Activated naive CD8-positive, alpha-beta T cell treated with anti-CD3 and anti-CD28 coated beads for 36 hours (primary cell): ENCODE measurements at places on chromosomes 6 and 20. TPM values are rescaled to one million over a fixed set of nuclear protein-coding genes. Genes with fewer than 3 reads are reported as not detected.

The F13A1 gene
- not detected for total RNA-seq

The OR2J3 gene
- not detected for total RNA-seq

The TRIM38 gene
- total RNA-seq: 8.1 TPM

The BTN1A1 gene
- 0.16 TPM for total RNA-seq

The PPP1R14C gene
- total RNA-seq: 0.44 TPM

The EEF1E1 gene
- 92.6 TPM for total RNA-seq

The MDC1 gene
- total RNA-seq: 63.2 TPM

DNA sequence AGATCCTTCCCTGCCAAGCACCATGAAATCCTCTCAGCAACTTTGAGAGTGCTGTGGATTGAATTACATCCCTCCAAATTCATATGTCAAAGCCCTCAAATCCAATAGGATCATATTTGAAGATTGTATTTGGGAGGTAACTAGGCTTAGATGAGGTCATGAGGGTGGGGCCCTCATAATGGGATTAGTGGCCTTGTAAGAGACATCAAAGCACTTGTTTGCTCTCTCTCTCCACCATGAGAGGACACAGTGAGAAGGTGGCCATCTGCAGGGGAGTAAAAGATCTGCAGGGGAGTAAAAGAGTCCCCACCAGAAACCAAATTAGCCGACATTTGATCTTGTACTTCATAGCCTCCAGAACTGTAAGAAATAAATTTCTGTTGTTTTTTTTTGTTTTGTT, 298.2 kb downstream of the SAMD5 start:
- DNase-seq: no peak

GRCh38 chr6:89828988-89829471, 650 bp upstream of the CASP8AP2 start:
- peak; percentile 30 for DNase-seq

DNA sequence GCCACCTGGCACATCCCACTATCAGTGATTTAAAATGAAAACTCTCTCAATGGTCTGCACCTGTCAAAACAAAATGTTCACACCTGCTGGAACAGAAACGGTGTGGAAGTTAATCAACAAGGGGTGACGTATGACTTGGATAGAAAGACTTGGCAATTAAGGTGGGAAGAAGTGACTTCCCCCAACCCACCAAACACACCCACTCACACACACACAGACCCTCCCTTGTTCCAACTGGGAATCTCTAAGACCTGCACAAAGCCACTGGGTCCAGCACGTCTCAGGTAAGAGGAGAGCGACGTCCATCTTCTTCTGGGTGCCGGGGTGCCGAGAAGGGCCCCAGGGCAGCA, 25.1 kb upstream of the TCFL5 start:
- no peak for DNase-seq

GRCh38 chr6:168495636-168496035, 54.7 kb downstream of the SMOC2 start:
- DNase-seq: no peak

DNA sequence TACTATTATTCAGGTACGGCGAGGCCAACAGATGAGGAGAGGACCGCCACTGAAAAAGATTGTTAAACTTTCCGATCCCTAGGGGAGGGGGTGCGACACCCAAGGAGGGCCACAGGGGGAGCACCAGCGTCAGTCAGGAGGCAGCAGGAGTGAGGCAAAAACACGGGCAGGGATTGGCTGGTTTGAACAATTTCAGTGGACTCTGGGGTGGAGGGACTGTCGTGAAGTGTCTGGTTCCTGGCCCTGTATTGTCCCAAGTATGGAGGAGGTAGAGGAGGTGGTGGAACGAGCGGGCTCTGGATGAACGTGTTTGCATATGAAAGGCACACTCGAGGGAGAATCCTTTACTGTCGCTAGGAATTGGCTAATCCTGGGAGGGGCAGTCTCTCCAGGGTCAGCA, 32.5 kb upstream of the MCUR1 start:
- DNase-seq: no peak

- no peak for DNase-seq
Measured at GRCh38 chr6:154123155-154123956, 84.3 kb downstream of the OPRM1 start.

- DNase-seq: no peak
Measured at GRCh38 chr6:142857233-142857761, 87.7 kb downstream of the HIVEP2 start.

DNA sequence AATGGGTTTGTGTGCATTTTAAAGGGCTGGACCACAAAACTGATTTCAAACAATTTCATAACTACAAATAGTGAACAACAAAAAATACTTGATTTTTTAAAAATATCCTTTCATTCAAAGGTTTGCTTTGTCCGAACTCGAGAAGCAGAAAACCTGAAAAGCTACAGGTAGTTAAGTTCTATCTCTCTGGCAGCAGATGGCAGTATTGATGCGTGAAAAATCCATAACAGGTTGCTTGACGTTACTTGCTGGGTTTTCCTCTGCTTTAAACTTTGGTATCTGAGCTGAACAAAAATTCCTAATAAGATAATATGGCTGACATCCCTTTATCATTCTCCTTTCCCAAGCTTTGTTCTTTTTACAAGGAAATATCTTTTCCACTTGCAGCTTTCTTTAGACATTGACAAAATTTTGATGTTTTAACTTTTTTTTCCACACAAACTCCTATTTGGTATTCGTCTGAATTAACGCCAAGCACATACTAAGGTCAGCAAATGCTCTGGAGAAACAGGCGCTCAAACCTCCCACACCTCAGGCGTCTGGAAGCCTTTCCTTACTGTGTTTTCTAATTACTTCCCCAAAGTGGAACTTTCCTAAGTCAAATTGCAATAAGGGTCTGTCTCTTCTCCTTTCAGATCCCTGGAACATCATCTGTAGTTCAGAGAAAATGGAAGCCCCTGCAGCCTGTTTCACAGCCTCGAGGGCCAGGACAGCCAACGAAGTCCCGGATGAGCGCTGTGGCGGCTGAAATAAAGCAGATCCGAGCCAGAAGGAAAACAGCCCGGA, 50.3 kb upstream of the GFRAL start:
- peak; percentile 1 for DNase-seq

- no peak for DNase-seq
Measured at GRCh38 chr6:12356431-12356830, 66.3 kb downstream of the EDN1 start.

DNA sequence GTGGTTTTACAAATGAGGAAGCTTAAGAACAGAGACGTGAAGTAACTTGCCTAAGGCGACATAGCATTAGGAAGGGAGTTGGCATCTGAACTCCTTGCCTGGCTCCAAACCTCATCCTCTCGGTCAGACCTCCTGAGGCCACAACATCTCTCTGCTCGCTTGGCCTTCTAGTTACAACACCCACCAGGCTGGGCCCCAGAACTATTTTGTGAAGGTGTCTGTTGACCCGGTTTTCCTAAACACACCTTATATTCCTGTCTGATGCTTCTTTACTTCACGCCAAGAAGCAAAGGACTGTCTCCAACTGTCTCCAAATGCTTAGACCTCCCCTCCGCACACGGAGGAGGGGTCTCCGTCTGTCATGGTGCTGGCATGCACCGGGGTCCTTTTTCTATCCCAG, 326.6 kb downstream of the THBS2 start:
- DNase-seq: no peak

GRCh38 chr20:6562111-6562510, 205.4 kb upstream of the BMP2 start:
- DNase-seq: no peak

DNA sequence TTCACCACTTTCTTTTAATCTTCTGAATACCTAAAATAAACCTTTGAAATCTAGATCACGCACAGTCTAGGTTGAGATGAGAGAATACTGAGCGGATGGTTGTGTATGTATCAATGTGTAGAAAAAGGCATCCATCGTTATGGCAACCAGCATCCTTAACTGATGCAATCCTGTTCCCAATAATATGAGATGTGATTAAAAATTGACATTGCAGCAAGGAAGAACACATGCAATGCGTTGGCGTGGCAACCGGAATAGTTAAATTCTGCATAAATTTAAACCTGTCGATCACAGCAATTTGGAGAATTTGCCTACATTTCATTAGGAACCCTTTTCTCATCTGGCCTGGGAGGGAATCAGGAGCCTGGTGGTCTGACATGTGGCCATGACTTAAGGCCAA, 1.3 kb upstream of the L3MBTL1 start:
- no peak for DNase-seq
